ENCODE measurements at places on chromosomes 16 and 17. TPM values are rescaled to one million over a fixed set of nuclear protein-coding genes. Genes with fewer than 3 reads are reported as not detected.

DNA sequence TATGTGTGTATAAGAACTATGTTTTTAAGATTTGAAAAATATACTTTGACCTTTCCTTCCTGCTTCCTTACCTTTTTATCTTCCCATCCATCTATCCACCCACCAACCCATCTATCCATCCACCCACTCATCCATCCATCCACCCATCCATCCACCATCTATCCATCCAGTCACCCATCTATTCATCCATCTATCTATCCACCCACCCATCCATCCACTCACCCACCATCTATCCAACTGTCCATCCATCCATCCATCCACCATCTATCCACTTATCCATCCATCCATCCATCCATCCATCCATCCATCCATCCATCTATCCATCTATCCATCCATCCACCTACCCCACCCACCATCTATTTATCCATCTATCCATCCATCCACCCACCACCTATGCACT, 12.4 kb downstream of the CBFA2T3 start:
- DNase-seq: no peak

- DNase-seq: no peak
Measured at GRCh38 chr17:80694992-80695912, 150.6 kb downstream of the RPTOR start.

GRCh38 chr16:30358990-30359870, 4.1 kb upstream of the CD2BP2 start:
- DNase-seq: no peak

- DNase-seq: no peak
Measured at GRCh38 chr17:66339561-66339960, 37.1 kb downstream of the PRKCA start.

The CRHR1 gene
- 0.41 TPM for total RNA-seq

DNA sequence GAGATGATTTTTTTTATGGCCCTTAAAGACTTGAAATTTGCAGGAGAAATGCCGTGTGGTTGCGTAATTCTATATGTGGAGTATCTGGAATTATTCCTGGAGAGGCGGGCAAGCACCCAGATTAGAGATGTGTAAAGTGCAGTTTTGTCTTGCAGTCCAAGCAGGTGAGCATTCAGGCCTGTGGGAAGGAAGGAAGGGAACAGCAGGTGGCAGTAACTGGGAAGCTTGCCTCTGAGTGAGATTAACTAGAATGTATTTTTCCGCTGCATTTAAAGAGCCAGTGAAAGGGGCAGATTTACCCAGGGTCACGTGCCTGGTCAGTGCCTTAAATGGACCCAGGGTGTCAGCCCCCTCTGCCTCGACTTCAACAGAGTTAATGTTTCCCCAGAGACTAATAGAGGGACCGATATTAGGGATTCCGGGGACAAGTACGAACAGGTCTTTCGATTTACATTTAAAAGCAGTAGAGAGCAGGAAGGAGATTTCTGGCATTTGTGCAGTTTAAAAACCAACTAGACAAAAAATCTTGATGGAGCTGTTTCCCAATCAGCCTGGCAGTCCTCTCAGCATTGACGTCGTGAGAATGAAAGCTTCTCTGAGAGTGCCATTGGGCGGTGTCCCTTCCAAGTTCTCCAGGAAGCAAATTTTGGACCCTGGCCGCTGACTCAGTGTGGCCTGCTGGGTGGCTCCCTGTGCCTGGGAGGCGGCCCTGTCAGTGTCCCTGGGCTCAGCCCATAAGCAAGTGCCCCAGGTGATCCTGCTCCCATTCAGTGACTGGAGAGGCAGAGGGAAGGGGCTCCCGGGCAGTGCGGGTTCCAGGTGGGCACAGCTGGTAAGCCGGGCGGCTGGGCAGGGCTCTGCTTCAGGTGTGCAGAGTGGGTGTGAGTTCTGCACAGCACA, 38.2 kb downstream of the KSR1 start:
- DNase-seq: peak; percentile 81

The RAPGEFL1 gene
- 48.0 TPM for total RNA-seq

Measured in tongue (tissue), 3 donors.